ENCODE measurements at places on chromosomes 6 and 20.

DNA sequence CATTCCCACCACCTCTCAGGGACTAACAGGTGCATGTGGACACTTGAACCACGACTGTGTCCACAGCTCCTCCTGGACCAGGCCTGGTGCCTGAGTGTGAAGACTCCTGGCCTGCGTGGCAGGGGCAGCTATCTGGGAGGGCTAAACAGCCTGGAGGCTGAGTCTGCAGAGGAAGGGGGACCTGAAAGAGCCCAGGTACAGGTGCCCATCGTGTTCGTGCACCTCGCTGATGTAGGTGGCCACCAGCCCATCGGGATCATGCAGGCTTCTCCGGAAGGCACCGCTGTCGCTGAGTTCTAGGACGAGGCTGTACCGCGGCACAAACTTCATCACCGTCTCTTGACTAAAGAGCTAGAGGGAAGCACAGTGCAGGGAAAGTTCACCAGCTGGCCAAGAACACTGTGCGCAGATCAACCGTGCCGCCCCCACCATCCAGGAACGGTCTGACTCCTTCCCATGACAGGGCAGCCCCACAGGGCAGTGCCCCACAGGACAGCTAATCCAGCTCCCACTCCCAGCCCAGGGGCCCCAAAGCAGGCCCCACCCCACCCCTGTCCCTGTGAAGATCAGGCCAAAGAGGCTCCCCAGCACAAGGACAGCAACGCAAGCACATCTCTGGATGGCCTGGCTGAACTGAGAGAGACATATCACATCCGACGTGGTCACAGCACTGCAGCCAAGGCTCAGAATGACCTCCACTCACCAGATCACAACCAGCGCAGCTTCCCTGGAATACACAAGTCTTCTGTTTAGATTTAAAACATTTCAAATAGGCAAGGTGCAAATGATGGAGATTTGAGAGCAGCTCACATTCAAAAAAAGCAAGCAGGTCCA lies 14.8 kb downstream of the CST7 start:
- no peak for DNase-seq

DNA sequence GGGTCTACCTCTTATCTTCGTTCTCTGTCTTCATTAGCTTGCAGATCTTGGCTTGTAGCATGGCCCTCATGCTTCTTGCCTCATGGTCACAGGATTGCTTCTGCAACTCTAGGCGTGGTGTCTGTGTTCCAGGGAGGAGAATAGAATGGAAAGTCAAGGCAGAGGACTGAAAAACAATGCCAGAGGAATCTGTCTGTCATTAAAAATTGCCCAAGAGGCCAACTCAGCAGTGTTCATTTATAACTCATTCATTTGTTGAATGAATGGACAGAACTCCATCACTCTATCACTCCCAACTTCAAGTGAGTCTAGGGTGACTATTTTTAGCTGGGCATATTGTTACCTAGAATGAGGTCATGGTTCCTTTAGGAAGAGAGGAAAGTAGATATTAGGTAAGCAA lies 179.6 kb downstream of the UST start:
- no peak for DNase-seq

DNA sequence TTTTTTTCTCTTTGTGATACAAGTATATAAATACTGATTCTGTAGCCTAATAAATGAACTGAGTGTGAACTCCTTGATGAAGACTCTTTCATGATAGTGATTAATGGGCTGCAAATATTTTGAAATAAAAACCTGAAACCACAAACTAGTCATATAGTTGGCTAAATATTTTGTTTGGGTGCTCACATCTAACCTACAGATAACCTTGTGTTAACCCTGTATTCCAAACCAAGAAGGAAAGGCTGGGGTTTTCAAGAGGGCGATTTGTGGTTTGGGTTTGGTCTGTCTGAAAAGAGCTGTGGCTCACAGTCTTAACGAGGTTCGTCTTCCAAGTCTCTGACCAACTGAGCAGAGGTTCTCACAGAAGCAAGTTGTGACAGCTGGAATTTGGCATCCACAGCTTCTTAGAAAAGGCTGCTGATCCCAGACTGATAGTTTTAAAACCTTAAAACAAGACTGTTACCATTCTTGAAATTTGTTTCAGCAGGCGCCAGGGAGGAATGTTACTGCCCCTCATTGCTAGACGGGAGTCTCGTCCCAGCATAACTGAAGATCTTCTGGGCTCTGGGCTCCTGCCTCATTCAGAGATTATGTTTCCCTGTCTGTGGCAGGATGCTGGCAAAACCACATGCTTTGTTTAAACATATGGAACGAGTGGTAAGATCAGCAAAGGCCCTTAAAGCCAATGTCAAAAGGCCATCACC lies 736.4 kb upstream of the MARCKS start:
- no peak for DNase-seq

DNA sequence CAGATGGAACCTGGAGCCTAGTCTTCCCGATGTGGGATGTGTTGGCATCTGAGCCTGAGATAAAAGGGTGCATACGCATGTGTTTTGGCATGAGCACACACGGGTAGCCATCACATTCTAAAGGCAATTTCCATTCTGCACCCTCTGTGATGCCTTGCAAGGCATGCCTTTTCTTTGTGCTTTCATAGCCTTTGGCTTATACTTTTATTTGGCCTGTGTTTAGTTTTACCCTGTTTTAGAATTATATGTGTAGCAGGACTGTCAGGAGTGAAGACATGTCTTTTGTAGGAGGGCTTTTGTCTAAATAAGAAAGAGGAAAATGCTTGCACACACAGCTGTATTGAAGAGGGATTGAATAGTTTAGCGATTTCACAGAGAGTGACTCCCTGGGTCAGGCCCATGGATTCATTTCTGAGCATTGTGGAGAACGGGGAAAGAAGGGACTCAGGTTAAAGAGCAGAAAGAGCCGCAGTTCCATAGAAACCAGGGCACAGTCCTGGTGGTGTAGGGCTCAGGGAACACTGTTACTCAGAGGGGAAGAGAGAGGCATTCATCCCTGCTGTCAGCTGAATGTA lies 530.2 kb downstream of the DHX35 start:
- DNase-seq, result no peak

GRCh38 chr20:20454850-20455627 lies 87.1 kb downstream of the INSM1 start:
- no peak for DNase-seq

DNA sequence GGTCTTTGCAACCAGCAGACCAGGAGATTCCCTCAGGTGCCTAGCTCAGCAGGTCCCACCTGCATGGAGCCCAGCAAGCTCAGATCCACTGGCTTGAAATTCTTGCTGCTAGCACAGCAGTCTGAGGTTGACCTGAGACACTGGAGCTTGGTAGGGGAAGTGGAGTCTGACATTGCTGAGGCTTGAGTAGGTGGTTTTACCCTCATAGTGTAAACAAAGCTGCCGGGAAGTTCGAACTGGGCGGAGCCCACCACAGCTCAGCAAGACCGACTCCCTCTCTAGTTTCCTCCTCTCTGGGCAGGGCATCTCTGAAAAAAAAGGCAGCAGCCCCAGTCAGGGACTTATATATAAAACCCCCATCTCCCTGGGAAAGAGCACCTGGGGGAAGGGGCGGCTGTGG lies 34.3 kb downstream of the PRSS35 start:
- DNase-seq, result no peak

GRCh38 chr6:167589615-167589940 lies 237.1 kb upstream of the AFDN start:
- no peak for DNase-seq

GRCh38 chr6:37897818-37898515 lies 78.4 kb downstream of the ZFAND3 start:
- DNase-seq, result no peak

DNA sequence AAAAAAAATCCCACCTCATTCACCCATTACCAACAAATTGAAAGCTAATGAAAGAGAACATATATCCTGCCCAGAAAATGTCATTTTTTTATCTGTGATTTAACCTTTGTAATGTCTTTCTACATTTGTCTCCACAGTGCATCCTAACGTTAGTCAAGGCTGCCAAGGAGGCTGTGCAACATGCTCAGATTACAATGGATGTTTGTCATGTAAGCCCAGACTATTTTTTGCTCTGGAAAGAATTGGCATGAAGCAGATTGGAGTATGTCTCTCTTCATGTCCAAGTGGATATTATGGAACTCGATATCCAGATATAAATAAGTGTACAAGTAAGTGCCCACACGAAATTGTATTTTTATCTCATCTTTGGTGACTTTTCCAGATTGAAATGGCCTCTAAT lies 30.0 kb downstream of the RSPO3 start:
- no peak for DNase-seq

DNA sequence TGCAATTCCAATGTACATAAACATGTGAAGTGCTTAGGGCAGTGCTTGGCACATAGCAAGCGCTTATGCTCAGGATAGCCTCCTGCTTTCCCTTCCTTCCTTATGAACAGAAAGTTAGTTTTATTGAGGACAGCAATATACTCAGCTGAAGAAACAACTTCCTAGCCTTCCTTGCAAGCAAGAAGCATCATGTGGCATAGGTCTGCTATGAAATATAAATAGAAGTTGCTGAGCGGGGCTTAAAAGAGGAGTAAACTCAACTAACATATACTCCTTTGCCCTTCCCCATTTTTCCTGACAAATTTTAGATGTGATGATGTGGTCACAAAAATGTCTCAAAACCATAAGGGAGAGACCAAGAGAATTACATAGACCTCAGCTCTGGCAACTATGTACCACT lies 98.9 kb downstream of the KIF16B start:
- DNase-seq, result no peak

DNA sequence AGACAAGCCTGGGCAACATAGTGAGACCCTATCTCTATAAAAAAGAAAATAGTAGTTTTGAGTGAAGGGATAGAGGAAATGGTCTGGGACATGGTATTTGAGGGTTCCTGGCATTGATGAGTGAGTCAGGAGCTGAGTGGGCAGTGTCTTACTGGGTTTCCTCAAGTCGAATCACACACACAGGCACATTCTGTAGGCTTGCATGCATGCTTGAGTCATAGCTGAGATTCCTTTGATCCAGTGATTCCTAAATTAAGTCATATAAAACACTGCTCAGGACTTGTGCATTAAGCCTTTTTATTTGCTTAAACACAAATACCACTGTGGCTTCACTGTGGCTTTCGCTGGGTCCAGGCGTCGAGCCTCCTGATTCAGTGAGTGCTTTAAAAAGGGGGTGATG lies 71.8 kb upstream of the TMEM181 start:
- no peak for DNase-seq

DNA sequence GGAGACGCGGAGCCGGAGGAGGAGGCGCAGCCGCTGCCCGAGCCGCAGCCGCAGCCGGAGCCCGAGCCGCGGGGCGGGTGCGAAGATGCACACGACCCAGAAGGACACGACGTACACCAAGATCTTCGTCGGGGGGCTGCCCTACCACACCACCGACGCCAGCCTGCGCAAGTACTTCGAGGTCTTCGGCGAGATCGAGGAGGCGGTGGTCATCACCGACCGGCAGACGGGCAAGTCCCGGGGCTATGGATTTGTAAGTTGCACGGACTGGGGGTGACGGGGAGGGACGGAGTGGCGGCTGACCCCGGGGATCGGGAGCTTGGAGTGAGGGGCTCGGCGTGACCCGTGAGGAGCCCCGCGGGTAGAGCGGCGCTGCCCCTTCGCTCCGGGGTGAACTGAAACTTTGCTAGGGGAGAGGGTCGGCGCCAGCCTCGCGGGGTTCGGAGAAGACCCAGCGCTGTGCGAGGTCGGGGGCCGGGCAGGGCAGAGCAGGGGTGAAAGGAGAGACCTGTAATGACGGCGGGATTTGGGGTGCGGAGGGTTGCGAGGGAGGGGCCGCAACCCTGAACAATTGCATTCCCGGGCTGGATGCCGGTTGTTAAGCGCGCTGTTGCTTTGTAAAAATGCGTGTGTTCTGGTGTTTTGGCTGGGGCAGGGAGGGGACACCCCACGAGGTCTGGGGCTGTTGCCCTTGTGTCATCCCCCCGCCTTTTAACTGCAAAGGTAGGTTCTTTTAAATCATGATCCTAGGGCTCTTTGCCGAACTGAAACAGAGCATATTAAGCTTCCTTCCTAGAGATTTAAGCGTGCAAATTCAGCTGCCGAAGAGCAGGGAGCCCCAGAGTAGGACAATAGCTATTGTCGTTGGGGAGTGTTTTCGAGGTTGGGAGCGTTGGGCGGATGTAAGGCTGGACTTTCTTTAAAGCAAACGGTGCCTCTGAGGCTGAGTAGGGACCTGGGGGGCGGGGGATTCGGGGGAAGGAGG lies 628 bp downstream of the RBM24 start:
- no peak for DNase-seq

GRCh38 chr6:140604786-140605185 lies 1230.3 kb upstream of the CITED2 start:
- no peak for DNase-seq

GRCh38 chr20:10466855-10467254 lies 31.8 kb downstream of the SLX4IP start:
- DNase-seq, result no peak

DNA sequence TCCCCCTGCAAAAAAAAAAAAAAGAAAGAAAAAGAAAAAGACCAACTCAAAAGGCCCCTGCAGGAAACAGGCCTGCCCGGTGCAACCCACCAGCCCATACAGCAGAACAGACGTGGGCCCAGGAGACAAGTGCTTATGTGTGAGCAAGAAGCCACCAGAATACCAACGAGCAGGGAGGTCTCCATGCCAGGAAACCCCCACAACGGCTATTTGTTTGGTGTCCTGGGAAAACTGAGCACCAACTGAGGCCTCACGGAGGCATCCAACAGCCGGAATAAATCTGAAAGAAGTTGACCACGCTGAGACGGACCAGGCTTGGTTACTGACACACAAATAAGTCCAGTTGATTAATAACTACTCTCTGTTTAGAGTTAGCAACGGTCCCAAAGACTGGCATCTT lies 29.7 kb downstream of the PTPRT start:
- DNase-seq, result no peak

DNA sequence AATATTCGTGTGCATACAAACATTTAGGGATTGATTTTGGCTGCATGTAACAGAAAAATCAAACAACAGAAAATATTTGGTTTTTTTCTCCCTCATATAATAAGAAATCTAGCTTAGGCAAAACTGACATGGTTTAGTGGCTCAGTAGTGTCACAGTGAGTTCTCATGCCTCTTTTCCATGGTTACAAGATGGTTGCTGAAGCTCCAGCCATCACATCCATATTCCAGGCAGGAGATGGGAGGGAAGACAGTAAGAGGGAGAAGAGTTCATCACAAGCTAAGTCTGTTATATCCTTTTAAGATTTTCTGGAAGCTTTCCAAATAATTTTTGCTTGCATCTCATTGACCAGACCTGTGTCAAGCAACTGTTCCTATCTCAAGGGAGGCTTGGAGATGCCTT lies 267.2 kb upstream of the RNF24 start:
- DNase-seq, result no peak

- no peak for DNase-seq
Observed at GRCh38 chr6:42978487-42978838, 518 bp downstream of the PEX6 start.

DNA sequence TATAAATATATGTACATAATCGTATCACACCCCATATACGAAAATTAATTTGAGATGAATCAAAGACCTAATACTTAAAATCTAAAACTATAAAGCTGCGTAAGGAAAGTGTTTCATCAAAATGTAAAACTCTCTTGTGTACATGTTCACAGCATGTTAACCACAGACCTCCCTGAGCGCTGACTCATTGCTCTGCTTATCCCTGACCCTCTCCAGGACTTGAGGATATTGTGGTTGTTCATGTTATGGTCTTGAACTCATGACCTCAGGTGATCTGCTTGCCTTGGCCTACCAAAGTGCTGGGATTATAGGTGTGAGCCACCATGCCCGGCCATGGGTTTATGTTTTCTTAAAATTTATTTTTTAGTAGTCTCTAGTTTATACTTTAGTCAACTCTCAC lies 14.2 kb downstream of the FAM83B start:
- no peak for DNase-seq

- DNase-seq, result no peak
Observed at GRCh38 chr6:74578339-74578738, 627.5 kb downstream of the COL12A1 start.

All from NCI-H2081 treated with DMSO at 0.1 percent for 48 hours (cell line).